Right kidney (tissue), 9 donors: ENCODE measurements at places on chromosomes 5 and 9.

- DNase-seq, result no peak
Measured at GRCh38 chr5:60740322-60740721, 40.4 kb upstream of the DEPDC1B start.

GRCh38 chr5:120734033-120734432 is 269.9 kb downstream of the PRR16 start:
- no peak for DNase-seq

GRCh38 chr9:95003689-95004410 is 277.4 kb downstream of the AOPEP start:
- DNase-seq, result no peak

GRCh38 chr9:17065062-17065461 is 69.8 kb upstream of the CNTLN start:
- DNase-seq, result no peak
